Stimulated activated CD4-positive, alpha-beta T cell treated with anti-CD3 and anti-CD28 coated beads, TNF-alpha, amount 100 ng/mL, for 1 hour (primary cell): ENCODE measurements at places on chromosomes 1 and 21.

- DNase-seq = no peak
Observed at GRCh38 chr1:70033266-70033873, 172.0 kb downstream of the LRRC40 start.

DNA sequence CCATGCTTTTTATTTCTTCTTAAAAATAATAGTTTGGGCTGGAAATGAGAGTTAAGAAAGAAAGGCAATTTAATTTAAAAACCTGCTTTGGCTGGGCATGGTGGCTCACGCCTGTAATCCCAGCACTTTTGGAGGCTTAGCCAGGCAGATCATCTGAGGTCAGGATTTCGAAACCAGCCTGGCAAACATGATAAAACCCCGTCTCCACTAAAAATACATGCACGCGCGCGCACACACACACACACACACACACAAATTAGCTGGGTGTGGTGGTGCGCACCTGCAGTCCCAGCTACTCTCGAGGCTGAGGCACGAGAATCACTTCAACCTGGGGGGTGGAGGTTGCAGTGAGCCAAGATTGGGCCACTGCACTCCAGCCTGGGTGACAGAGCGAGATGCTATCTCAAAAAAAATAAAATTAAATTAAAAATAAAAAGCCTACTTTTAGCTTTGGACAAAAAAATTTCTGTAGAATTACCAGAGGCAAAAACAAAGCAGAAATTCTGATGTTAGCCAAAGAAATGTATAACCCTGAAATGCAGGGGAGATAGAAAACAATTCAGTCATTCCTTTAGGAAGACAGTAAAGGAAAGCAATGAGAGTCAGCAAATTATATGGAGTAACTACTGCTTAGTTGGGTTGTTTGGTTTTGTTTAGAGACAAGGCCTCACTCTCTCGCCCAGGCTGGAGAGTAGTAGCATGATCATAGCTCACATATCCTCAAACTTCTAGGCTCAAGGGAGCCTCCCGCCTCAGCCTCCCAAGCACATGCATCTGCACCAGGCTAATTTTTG lies 15.7 kb upstream of the IPP start:
- no peak for DNase-seq

DNA sequence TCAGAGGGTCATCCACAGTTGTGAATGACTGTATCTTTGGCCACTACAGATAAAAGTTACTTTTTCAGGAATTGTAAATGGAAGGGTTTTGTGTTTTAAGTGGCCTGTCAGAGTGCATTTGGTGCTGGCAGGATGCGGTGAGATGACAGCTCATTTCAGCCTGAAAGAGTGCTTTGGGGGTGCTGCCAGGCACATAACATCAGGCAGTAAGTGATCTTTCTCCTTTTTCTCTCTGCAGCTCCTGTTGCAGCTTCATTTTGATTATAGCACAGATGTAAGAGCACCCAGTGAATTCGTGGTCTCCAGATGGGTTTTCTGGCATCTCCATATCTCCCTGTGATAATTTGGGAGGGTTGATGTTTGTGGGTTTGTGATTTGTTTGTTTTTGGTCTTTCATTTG lies 14.8 kb upstream of the FAM163A start:
- no peak for DNase-seq

DNA sequence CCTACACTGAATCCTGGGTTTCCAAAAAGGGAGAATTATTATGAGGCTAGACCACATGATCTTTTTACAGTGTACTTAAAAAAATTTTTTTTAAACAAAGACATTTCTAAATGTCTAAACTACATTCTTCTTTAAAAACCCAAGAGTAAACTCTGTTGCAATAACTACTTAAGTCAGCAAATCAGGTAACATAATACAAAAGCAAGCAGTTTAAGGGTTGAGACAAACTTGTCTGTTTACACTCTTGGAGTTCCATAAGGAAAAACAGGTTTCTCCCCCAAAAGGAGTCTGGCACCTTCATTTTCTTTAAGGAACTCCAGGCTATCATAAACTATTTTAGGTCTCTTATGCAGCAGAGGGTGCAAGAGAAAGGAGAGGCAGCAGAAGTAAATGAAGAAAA lies 12.5 kb upstream of the ANKRD45 start:
- DNase-seq = no peak

- DNase-seq = no peak
Observed at GRCh38 chr1:245058882-245059281, 95.9 kb upstream of the KIF26B start.

GRCh38 chr1:115977499-115978258 lies 1.4 kb downstream of the SLC22A15 start:
- no peak for DNase-seq

- DNase-seq = no peak
Observed at GRCh38 chr1:30824736-30825429, 67.3 kb upstream of the LAPTM5 start.

GRCh38 chr1:10631811-10632593 lies 157.3 kb downstream of the PEX14 start:
- no peak for DNase-seq

GRCh38 chr1:221157026-221157761 lies 278.0 kb downstream of the HLX start:
- no peak for DNase-seq

DNA sequence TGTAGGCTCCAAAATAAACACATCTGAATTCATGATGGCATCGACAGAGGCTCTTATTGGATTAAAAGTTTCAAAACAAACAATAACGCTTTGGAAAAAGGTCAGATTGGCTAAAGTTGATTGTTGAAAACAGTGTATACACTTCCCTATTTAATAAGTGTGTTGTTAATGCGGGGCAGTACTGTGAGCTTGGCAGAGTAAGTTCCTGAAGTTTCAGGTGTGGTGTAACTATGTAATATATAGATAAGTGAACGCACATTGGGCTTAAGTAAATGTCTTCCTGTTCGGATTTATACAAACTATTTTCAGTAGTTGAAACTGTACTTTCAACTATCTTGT lies 810 bp downstream of the ZBTB37 start:
- no peak for DNase-seq

DNA sequence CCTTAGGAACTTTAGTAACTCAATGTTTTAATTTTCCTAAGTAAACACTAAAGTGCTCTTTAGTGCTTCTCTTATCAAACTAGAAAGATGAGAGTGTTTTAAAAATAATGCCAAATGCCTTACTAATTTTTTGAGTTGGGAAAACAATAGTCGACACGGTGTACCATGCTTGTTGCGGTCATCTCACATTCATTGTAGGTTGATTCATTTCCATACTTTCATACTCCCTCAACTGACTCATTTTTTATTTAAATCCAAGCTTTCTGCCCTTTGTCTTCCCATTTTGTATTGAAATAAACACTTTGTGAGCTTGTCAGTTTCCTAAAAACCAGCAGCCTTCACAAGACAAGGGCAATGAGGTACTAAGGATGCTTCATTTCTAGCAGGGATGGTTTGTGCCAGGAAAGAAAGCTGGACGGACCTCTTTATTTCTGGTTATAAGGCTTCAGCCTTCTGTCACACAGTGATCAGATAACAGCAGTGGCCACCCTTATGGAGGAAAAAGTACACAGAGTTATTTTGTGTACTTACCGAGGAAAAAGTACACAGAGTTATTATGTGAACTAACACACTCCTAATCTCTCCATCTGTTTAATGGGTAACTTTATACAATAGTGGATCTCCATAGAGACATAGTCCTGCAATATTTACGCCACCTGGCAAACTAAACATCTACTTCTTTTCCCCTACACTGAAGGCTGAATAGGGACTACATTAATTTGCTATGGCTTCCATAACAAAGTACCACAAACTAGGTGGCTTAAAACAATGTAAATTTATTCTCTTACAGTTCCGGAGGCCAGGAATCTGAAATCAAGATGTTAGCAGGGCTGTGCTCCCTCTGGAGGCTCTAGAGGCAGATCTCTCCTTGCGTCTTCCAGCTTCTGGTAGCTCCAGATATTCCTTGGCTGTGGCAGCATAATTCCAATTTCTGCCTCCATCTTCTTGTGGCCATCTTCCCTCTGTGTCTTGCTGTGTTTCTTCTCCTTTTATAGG lies 13.0 kb upstream of the CCDC190 start:
- no peak for DNase-seq

DNA sequence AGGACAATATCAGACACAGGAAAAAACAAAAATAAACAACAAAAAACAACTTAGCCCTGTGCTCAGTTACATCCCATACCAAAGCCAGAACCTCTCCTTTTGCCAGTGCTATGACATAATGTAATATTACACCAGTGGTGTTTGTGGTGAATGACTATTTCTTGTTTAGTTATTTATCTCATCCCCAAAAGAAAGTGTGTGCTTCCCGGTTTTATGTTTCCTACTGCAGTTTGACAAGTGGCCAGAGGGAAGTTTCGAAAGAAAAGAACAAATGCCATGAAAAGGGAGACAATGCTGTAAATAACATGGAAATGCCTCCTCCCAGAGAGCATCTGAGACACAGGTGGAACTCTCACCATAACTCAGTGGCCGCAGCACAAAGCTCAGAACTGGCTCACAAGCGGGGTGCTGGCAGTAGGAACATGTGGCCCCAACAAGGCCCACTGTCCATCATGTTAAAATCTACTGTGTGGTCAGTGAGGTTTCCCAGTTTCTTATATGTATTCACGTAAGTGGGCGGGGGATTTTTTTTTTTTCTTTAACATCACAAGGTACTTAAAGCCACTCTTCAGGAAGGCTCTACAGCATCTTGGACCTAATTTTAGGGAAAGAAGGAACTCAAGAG lies 158.2 kb downstream of the BARHL2 start:
- DNase-seq = no peak

GRCh38 chr1:238329671-238330070 lies 438.9 kb upstream of the ZP4 start:
- no peak for DNase-seq

DNA sequence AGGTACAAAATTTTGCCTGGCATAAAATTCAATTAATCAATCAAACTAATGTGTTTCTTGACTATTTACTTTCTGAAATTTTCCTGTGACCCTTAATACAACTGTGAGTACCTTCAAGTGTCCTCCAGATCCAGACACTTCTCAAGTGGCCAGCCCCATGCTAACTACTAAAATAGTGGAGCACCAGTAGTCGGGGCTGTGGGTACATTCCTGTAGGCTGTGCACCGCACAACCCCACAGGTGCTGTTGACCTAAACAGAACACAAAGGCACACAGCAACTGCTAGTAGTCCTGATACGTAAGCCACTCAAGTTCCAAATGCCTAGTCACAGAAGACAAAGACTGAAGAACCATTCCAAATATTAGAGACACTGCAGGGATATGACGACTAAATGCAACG lies 36.6 kb downstream of the TMEM50B start:
- no peak for DNase-seq

- DNase-seq = no peak
Observed at GRCh38 chr1:73736125-73736524, 461.9 kb downstream of the LRRIQ3 start.

GRCh38 chr1:115134850-115135480 lies 45.7 kb upstream of the TSPAN2 start:
- no peak for DNase-seq

- no peak for DNase-seq
Observed at GRCh38 chr1:232505884-232506283, 124.0 kb downstream of the SIPA1L2 start.

GRCh38 chr1:234659538-234659937 lies 49.6 kb upstream of the IRF2BP2 start:
- no peak for DNase-seq

GRCh38 chr1:229563241-229563640 lies 4.7 kb upstream of the ABCB10 start:
- no peak for DNase-seq

- DNase-seq = no peak
Observed at GRCh38 chr1:65681096-65681495, 111.6 kb upstream of the PDE4B start.

DNA sequence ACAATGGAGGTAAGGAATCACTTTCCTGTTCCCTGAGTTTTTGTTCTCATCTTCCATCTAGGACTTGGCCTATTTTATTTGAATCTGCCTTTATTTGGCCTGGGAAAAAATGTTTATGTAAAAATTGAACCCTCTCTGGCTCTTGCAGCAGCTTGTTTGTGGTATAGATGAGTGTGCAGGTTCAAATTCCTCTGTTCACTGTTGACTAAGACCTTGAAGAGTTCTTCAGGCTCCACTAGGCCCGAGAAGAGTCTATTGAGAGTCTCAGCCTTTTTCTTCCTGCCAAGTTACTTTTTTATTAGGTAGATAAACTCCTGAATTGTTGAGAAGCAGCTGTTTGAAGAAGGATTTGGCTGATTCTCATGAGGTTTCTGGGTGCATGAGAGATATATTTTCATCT lies 248.8 kb upstream of the ADGRL2 start:
- DNase-seq = no peak

DNA sequence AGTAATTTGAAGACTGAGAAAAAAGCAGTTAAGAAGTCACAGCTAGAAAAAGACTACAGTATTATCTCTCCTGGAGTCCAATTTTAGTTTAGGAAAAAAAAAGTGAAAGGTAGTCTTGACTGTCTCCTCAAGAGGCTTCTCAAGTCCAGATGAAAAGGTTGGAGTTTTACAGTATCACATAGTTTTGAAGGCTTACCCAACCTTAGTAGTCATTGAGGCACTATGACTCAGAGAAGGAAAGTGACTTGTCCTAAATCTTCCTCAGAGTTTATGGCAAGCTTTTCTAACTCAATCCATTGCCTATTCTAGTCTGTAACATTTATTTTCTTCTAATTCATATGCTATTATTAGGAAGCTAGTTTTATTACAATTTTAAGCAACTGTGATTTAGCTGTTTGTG lies 174.9 kb downstream of the DPYD start:
- no peak for DNase-seq

GRCh38 chr1:176315519-176316220 lies 108.6 kb upstream of the COP1 start:
- no peak for DNase-seq

- no peak for DNase-seq
Observed at GRCh38 chr21:21137986-21138385, 139.8 kb downstream of the NCAM2 start.

DNA sequence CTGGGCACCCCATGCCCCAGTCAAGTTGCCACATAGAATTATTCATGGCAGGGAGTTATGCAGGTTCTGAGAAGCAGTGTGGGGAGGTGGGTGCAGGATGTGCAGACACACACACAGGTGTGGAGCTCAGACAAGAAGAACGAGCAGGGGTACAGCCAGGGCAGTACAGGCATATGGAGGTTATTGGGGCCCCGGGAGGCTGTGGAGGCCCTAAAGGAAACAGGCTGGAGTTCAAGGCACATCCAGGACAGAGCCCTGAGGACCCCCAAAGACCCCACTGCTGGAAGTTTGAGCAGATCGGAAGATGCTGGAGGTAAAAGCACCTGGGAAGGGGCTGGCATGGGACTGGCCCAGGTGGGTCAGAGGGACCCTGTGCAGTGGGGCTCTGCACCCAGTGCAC lies 171.3 kb downstream of the PSMG1 start:
- DNase-seq = no peak

GRCh38 chr1:246629030-246629429 lies 62.8 kb downstream of the CNST start:
- no peak for DNase-seq
